Esophagus squamous epithelium (tissue), 5 donors: ENCODE measurements at places on chromosomes 6 and 20. TPM values are rescaled to one million over a fixed set of nuclear protein-coding genes. Genes with fewer than 3 reads are reported as not detected.

Gene SLC22A23
- total RNA-seq: 42.6 TPM

Gene CITED2
- total RNA-seq: 78.3 TPM

Gene ME1
- 21.4 TPM for total RNA-seq

Gene MAN1A1
- 9.0 TPM for total RNA-seq

- DNase-seq: no peak
Observed at GRCh38 chr6:31541059-31541657, 645 bp downstream of the DDX39B start.

- no peak for DNase-seq
Observed at GRCh38 chr20:61444637-61445036, 192.6 kb downstream of the CDH4 start.

DNA sequence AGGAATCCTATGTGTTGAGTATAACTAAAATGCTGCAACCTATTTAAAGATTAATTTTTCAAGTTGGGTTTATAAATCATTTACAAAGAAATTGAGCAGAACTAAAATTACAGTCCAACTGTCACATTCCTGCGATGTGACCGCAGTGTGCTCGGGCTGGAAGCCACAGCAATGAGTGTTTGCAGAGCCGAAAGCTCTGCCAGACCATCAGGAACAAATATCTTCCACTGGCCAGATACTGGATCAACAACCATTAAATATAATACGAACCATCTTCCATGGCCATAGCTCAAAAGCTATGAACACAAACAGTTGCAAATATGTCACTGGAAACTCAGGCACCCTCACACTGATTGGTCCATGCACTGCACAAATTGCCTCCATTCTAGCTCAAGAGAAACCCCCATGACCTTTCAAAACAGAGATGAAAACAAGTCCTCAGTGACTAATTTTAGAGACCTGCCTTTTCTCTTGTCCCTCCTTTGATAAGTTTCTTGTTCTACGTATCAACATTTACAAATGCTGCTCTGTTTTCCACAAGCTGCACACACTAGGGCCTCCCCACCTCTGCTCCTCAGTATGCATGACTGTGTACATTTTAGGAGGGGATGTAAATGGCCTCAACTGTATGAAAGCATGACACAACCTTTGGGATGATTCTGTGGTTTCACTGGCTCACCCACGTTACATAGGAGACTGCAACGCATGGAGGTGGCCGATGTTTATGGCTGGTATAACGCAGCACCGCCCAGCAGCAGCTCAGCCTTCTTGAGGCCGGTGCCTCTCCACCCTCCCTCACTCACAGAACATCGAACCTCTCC is 171.7 kb downstream of the WDR27 start:
- DNase-seq: no peak

DNA sequence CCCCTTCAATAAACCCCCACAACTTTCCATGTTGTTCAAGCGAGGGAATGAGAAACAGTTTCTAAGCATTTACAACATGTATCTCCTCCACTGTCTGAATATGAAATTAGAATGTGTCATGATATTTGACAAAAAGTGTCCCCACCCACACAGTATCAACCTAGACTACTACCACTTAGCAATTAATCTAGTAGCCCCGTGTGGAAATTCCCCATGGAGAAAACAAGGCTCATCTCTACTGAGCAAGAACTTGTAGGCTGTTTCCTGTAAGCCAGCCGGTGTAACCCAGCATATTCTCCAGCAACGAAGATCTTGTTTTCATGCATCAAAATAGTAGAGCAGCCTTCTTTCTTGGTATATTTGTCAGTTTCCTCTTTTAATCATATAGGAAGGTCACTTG is 115.0 kb downstream of the IRF4 start:
- DNase-seq: no peak

DNA sequence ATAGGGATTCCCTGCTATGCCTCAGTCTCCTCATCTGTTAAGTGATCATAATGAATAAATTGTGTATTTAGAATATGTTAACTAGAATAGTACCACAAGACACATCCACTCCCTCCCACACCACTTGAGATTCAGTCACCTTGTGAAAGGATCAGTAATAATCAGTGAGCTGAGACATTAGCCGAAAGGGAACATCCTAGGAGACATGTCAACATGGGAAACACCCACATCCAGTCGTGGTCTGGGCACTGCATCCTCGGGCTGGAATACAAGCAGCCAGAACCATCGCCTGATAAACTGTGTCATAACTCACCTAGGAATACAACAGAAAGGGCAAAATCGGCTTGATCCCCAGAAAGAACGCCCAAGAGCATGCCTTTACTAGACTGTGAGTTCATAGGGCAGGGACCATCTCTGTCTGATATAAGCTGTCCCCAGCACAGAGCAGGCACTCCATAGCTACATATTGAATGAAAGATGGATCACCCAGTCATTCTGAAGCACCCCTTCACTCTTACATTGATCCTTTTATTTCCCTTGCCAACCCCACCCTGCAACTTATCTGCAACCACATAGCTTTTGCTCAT is 23.9 kb downstream of the RIPOR2 start:
- no peak for DNase-seq

DNA sequence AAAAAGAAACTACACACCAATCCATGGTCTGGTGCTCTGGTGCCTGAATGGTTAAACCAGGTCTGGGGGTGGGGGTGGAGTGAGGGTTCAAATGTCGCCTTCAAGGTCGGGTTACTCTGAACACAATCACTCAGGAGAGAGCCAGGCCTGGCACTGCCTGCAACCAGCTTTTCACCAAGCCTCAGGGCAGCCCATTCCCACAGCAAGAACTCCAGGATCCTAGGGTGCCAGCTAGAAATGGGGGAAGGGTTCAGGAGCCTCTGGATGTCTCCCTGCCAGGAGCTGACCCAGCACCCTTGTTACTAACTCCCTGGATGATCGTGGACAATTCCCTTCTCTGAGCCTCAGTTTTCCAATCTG is 6.7 kb downstream of the SDC4 start:
- DNase-seq: no peak

DNA sequence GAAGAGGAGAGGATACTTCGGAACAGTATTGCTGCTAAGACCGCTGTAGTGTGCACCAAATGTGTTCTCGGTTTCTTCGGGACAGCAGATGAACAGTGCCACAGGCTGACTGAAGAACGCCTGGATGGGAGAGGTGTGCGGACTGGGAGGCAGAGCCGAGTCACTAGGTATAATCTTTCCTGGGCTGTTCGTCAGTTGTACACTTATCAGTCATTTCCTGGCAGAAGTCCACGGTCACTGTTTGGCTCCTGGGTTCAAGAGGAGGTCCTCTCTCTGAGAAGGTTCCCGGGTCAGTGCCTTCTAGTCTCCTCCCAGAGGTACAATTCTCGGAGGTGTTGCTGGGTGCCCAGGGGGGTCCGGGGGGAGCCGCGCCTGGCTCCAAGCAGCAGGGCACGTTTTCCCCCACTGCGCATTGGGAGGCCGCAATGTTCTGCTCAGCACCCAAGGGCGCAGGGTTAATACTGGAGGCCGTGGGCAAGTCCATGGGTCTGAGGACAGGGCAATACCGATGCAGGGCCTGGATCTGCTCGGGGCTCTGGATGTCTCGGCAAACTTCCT is 38.1 kb downstream of the GJA10 start:
- DNase-seq: no peak

DNA sequence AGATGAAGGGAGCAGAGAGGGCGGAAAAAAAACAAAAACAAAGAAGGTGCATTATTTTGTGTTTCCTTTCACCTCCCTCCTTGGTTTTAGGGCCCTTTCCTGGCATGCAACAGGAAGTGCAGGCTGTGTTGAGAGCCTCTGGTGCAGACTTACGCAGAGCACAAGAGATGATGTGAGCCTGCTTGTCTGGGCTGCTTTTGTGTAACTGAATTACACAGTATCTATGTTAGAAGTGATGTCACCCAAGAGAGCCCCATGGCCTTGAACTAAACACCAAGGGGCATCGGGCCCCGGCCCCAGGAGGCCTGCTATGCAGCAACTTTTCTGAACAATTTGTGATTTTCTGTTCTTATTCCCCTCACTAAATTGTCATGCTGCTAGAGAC is 25.5 kb downstream of the GNAS start:
- DNase-seq: no peak

- DNase-seq: no peak
Observed at GRCh38 chr6:146543940-146544615, 445 bp downstream of the RAB32 start.

DNA sequence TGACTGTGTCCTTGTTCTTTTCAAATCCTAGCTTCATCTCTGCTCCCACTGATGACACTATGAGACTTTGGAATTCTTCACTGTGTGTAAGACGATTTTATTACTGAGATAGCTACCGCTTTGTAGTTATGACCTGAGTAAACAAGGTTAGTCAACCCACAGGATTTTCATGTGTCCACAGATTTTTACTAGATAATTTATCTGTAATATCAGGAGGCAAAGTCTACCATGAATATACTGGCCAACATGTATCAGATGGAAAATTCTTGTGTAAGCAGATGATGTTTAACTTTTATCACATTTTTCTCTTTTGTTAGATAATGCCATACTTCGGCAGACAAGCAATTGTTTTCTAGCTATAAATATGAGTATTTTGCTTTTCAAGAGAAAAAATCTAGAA is 119.8 kb downstream of the SGK1 start:
- DNase-seq: no peak

GRCh38 chr6:51934098-51934497 is 153.3 kb downstream of the PKHD1 start:
- no peak for DNase-seq

GRCh38 chr6:7546896-7547295 is 5.4 kb downstream of the DSP start:
- no peak for DNase-seq

DNA sequence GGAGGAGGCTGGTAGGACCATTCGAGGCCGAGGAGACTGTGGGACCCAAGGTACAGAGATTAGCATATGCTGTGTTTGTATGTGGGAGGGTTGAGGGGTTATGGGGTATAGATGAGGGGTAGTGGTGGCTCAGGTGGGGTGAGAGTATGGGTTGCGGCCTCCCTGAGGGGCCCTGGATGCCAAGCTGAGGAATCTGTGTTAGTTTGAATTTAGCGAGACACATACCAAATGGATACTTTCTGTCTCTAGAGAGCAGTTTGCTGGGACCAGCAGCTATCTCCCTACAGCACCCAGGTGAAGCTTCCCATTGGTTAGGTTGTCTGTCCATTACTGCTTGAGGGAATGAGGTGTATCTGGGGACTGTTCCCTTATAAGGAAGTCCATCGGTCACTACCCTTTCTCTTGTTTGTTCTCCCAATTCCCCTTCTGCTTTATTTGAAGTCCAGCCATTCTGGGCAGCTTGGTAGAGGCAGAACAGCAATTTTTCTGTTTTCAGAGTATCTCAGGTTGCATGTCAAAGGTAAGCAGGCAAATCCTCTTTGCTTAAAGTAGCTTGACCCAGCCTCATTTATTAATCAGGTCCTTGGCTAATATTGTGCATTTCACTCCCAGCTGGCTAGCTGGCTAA is 15.2 kb downstream of the CHMP4B start:
- DNase-seq: no peak

DNA sequence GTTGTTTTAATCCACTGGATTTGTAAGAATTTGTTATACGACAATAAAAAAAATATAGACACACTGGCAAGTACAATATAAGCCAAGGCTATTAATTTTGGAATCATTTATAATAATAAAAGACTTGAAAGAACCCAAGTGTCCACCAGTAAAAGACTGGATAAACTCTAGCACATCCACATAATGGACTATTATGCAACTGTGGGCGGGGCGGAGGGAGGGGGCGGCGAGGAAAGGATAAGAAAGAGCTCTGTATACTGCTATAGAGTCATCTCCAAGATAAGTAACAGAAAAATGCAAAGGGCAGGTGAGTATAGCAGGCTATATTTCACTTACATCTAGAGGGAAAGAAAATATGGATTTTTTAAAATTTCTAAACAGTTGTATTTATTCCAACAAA is 123.3 kb downstream of the TBC1D32 start:
- DNase-seq: no peak

GRCh38 chr20:58160451-58161061 is 67.9 kb downstream of the ANKRD60 start:
- no peak for DNase-seq

DNA sequence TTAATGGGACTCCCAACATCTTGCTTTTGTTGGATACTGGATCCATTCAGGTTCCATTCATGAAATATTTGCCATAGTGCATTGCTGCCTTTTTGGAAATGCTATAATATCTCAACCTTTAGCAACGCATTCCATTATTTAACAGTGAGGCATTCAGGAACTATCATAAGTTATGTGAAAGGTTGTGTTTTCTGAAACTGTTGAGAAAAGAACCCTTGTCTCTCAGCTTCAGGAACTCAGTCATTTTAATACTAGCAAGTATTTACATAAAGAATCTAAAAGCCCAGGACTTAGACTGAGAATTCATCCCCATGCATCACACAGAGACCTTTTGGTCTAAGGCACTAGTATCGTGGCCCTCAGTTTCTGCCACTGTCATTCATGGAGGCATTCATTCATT is 24.9 kb upstream of the SASH1 start:
- DNase-seq: no peak

GRCh38 chr20:8175741-8176675 is 43.9 kb downstream of the PLCB1 start:
- DNase-seq: no peak

DNA sequence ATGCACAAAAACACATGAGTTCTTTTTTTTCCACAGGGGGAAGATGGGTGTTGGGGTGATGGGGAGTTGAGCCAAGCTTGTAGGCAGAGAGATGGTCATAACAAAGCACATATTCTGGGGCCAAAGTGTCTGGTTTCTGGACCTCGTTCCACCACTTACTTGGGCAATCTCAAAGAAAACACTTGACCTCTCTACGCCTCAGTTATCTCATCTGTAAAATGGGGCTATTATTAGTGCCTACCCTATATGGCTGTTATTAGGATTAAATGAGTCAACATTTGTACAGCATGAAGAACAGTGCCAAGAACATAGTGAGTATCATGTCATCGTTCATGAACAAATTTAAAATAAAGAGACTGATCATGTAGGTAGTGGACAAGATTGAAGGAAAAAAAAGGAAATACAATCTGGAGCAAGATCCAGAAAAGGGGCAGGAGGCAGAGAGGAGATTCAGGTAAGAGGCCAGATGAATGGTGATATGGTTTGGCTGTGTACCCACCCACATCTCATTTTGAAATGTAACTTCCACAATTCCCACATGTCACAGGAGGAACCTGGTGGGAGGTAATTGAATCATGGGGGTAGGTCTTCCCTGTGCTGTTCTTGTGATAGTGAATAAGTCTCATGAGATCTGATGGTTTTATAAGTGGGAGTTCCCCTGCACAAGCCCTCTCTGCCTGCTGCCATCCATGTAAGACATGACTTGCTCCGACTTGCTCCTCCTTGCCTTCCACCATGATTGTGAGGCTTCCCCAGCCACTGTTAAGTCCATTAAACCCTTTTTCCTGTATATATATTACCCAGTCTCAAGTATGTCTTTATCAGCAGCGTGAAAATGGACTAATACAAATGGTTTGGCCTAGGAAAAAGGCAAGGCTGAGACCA is 14.2 kb downstream of the EEF1E1 start:
- DNase-seq: no peak
